ENCODE measurements at places on chromosomes 6 and 20.

- no peak for DNase-seq
Observed at GRCh38 chr6:143615785-143616184, 62.0 kb upstream of the PHACTR2 start.

DNA sequence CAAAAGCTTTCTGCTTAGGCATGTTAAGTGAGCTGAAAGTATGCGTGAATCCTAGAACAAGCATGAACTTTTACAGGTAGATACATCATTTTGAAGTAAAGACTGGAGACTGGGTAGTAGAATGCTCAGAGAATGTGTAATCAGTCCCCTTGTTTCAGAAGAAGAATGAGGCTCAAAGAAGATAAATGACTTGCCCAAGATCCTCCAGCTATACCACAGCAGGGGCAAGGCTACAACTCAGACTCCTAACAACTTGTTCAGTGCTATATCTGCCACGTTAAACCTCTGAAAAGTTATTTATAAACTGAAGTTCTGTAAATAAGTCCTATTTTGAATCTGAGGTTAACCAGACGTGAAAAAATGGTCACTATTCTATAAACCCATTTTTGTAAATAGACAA lies 2.9 kb downstream of the RIPOR2 start:
- DNase-seq, result no peak

GRCh38 chr20:50214226-50215024 lies 23.8 kb downstream of the CEBPB start:
- no peak for DNase-seq

DNA sequence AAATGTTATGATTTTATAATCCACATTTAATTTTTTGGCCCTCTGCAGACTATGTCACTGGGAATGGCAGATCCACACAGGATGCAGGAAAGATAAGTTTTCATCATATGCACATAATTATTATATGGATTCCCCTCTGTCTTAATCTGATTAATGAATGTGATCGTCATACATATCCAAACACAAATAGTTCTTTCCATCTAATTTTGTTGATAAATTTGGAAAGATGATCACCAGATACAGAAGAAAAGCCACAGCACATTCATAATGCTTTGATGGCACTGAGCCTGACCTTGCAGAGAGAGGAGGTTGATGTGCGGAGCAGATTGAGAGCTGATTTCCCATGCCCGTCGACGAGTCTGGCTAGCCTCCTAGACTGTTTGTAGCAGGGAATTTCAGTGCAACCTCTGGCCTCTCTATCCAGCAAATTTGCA lies 471.5 kb downstream of the EPM2A start:
- DNase-seq, result no peak

DNA sequence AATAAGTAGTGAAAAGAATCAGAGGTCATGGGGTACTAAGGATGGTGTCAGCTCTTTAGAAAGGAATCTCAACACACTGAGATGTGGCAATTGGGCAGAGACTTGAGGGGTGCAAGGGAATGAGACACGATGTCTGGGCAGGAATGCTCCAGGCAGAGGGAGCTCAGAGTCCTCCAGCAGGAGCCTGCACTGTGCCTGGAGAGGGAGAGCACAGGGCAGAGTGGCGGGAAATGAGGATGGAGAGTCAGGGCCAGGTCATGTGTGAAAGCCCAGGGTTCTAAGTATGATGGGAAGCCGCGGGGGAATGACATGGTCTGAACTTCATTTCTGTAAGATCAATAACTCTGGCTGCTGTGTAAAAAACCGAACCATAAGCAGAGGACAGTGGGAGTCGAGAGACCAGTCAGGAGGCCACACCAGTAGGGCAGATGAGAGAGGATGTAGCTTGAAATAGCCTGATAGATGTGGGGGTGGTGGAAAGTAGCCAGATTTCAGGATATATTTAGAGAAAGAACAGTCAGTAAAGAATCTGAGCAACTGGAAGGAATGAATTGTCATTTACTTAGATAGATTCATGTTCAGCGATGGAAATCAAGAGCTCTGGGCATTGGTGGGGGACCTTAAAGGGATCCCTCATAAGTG lies 133.4 kb upstream of the DTNBP1 start:
- no peak for DNase-seq

DNA sequence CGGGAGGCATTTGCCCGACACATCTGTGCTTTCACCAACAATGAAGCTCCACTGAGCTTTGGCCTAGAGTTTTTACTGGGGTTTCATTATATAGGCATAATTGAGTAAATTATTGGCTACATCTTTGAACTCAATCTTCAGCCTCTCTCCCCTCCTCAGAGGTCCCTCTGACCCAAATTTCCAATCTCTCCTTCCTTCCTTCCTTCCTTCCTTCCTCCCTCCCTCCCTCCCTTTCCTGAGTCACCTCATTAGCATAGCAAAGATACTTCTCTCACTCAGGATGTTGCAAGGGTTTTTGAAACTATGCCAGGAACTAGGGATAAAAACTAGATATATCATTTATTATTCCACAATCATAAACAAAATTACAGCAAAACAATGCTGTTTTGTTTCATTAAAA lies 238.2 kb upstream of the PRND start:
- DNase-seq, result no peak

- no peak for DNase-seq
Observed at GRCh38 chr6:118895859-118896258, 1.9 kb downstream of the ASF1A start.

GRCh38 chr6:16800942-16801341 lies 39.7 kb upstream of the ATXN1 start:
- DNase-seq, result no peak

GRCh38 chr6:140073456-140073855 lies 699.0 kb upstream of the CITED2 start:
- DNase-seq, result no peak

DNA sequence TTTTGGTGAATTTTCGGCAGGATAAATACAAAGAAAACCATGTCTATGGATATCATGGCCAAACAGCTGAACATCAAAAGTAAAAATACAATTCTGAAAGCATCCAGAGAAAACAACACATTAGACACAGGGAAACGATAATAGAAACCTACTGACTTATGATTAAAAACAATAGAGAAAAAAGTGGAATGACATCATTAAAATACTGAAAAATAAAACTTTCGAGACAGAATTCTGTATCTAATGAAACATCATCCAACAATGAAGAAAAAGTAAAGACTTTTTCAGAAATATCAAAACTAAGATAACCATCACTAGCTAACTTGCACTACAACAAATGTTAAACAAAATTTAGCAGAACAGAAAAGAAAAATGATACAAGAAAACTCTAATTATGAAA lies 384.6 kb upstream of the RUNX2 start:
- DNase-seq, result no peak

DNA sequence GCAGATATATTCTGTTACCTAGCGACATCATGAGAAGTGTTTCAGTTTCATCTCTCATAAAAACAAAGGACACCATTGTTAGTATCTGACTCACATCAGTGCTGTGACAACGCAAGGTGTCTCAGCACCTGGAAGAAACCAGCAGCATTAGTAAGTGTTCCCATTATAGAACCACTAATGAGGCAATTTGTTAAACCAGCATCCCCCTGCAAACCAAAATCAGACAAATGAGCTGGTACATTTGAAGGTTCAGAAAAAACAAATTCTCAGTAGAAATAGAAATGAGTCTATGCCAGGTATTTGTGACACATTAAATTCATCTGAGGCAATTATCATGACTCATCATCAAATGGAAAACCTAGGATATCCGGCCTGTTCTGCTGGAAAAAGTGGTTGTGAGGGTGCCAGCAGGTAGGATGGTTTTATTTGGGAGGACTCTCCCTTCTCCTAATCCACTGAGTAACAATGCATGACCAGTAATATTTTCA lies 151.7 kb downstream of the TMEM200A start:
- no peak for DNase-seq

DNA sequence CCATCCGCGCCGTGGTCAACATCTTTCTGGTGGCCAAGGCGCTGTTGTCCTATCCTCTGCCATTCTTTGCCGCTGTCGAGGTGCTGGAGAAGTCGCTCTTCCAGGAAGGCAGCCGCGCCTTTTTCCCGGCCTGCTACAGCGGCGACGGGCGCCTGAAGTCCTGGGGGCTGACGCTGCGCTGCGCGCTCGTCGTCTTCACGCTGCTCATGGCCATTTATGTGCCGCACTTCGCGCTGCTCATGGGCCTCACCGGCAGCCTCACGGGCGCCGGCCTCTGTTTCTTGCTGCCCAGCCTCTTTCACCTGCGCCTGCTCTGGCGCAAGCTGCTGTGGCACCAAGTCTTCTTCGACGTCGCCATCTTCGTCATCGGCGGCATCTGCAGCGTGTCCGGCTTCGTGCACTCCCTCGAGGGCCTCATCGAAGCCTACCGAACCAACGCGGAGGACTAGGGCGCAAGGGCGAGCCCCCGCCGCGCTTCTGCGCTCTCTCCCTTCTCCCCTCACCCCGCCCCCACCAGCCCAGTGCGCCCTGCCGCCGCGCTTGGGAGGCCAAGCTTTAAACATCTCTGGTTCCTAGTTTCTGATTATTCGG lies 4.0 kb downstream of the SLC32A1 start:
- no peak for DNase-seq

GRCh38 chr6:163554663-163555062 lies 140.1 kb downstream of the QKI start:
- DNase-seq, result peak; percentile 31

All from stimulated activated CD8-positive, alpha-beta memory T cell treated with anti-CD3 and anti-CD28 coated beads, Interleukin-7, amount 100 ng/mL, for 24 hours (primary cell).